Daoy (cell line): ENCODE measurements at places on chromosomes 13 and 19. TPM values are rescaled to one million over a fixed set of nuclear protein-coding genes. Genes with fewer than 3 reads are reported as not detected.

DNA sequence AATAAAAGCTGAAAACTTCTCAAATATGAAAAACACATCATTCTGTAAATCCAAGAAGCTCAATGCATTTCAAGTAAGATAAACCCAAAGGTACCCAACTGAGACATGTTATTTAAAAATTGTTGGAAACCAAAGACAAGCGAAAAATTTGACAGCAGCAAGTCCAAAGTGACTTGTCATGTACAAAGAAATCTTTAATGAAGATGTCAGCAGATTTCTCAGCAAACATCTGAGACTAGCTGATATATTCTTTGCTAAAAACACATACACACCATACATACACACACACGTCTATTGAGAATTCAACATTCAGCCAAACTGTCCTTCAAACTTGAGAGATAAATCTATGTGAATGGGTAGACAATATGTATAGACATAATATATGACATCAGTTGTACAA lies 5.7 kb upstream of the ZNF222 start:
- no peak for DNase-seq

DNA sequence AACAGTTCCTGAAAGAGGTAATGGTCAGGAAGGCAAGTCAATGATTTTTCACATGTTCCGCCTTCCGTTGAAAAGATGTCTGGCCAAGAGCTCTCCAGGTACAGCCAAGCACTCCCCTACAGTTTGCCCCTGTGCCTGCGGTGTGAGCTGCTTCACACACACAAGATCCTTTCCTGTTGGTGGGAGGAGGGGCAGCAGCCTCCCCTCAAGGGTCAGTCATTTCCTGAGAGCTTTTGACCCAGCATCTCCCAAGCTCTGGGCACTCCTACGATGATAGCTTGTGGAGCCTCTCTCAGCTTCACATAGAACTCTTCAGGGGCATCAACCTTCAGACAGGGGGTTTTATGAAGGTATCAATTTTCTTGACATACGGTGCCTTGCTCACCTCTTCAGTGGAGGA lies 86.9 kb downstream of the DOCK9 start:
- no peak for DNase-seq

The ZNF564 gene
- 3.1 and 6.5 TPM in 2 replicates for total RNA-seq

- DNase-seq = peak; percentile 68
These were observed 772.9 kb upstream of the SLITRK6 start for GRCh38 chr13:86572115-86572514.

- DNase-seq = no peak
These were observed 3.5 kb upstream of the TEX26 start for GRCh38 chr13:30928978-30929377.

The ZNF491 gene
- total RNA-seq = 0.23 and 5.3 TPM in 2 replicates
